T-helper 2 cell treated with Interferon-gamma antibody and Interleukin-4, amounts not matched to agents 5 μg/mL and 100 μg/mL, for 36 hours (primary cell): ENCODE measurements at places on chromosomes 2 and 18.

DNA sequence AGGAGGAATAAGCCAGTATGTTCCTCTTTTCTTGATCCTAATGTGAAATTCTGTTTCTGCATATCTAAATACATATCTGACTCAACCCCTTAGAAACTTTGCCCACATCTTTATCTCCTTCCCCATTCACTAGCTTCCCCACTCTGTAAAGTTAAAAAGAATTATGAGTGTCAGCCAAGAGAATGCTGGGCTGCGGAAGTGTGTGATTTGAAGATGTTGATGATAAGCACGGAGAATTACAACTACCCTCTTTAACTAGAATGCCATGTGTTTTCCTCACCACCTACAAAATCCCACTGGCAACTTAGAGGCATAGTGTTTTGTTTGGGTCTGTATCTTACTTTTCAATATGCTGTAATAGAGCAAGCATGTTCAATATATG lies 490.4 kb upstream of the FANCL start:
- no peak for DNase-seq

DNA sequence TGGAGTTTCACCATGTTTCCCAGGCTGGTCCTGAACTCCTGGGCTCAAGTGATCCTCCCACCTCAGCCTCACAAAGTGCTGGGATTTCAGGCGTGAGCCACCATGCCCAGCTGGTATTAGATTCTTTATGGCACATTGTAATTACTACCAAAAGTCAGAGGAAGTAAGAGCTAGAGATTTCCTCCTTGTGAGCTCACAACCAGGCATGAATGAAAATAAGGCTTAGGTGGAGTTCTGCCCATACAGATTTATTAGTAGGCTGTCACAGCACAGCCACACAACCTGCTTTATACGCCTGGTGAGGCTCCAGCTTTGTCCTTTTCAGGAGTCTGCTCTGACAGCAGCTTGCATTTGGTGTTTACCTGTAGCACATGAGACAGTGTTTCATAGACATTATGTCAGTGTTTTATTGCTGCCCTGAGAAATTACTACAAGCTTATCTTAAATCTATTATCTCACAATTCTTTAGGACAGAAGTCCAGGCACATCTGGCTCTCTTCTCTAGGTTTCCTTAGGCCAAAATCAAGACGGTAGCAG lies 156.6 kb downstream of the TANC1 start:
- DNase-seq, result no peak

- no peak for DNase-seq
Measured at GRCh38 chr2:36871068-36871707, 95.1 kb downstream of the STRN start.

DNA sequence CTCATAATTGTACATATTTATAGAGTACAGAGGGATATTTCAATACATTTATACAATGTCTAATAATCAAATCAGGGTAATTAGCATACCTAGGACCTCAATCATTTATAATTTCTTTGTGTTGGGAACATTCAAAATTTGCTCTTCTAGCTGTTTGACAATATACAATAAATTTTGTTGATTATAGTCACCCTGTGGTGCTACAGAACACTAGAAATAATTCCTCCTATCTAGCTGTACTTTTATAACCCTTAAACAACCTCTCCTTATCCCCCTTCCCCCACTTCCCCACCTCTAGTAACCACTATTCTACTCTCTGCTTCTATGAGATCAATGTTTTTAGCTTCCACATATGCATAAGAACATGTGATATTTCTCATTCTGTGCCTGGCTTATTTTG lies 328.4 kb upstream of the RBMS1 start:
- no peak for DNase-seq

DNA sequence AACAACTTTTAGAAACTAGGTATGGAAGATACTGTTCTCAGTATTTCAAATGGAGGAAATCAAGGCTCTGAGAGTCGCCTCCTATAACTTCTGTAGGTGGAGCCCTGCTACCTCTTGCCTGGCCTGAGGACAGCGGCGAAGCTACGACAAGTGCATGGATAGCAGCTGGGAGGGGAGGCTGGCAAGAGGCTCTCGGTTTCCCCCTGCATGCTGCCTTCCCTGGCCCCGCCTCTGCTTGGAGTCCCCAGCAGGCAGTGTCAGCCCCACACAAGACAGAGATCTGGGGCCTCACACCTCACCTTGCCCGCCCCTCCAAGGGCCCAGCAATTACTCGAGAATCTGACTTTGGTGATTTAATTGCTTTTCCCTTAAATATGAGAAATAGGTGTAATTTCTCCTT lies 107.6 kb upstream of the POU3F3 start:
- no peak for DNase-seq

DNA sequence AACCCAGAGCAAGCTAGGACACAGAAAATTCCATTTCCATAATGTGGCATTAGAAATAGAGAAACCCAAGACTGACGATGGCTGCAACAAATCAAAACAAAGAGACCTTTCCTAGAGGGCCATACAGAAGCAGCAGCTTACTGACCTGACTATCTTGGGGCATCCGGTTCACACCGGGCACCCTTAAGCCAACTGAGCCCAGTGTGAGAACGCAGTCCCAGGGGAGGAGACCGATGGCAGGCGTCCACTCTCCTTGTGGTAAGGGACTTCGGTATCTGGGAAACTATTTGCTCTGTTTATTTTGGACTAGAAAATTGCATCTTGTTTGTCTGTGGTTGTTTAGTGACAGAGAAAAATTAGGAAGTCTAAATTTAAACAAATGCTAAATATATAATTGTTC lies 244.8 kb upstream of the COPS8 start:
- DNase-seq, result no peak

DNA sequence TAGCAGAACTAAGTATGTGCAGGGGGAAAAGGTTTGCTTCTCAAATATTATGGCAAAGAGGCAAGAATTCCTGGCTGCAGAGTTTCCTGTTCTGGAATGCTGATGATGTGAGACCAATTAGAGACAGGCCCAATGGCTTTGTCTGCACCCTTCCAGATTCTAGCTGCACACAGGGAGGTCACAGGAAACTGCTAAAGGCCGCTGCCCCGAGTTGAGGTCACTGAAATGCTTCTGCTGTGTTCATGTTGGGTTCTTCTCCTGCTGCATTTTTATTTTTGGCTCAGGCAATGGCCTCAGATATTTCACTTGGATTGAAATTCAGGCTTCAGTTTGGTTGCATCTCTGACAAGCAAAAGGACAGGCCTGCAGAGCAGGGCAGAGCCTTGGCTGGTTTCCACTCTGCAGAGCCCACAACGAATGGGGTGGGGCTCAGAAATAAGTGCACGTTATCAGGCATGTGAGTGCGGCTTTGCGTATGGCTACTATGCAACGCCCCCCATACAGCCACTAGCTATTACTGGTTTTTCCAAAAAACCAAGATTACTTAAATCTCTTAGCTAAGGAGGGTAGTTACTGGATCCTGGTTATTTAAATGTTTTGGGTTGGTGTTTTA lies 66.9 kb upstream of the FZD5 start:
- no peak for DNase-seq

GRCh38 chr2:173524256-173524955 lies 169.7 kb downstream of the CDCA7 start:
- no peak for DNase-seq

DNA sequence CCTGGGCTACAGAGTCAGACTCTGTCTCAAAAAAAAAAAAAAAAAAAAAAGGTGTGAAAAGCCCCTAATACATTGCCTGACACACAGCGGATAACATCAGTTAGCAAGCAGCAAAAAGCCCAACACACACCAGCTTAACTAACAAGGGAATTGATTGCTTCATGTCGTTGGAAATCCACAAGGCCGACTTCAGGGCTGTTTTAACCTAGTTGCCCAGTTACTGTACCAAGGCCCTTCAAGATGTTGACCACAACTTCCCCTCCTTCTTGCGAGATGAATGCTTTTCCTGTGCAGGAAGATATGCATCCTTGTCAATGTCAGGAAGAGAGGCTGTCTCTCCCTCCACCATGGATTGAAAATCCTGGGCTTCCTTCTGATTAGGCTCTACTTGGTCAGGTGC lies 202.9 kb downstream of the MIB1 start:
- no peak for DNase-seq

- no peak for DNase-seq
Measured at GRCh38 chr18:47593744-47594472, 336.6 kb downstream of the SMAD2 start.

GRCh38 chr2:236693531-236693930 lies 123.9 kb downstream of the ACKR3 start:
- DNase-seq, result no peak

GRCh38 chr2:38875227-38875575 lies 533 bp downstream of the DHX57 start:
- no peak for DNase-seq

- DNase-seq, result no peak
Measured at GRCh38 chr2:98818164-98818563, 87.2 kb upstream of the MGAT4A start.

DNA sequence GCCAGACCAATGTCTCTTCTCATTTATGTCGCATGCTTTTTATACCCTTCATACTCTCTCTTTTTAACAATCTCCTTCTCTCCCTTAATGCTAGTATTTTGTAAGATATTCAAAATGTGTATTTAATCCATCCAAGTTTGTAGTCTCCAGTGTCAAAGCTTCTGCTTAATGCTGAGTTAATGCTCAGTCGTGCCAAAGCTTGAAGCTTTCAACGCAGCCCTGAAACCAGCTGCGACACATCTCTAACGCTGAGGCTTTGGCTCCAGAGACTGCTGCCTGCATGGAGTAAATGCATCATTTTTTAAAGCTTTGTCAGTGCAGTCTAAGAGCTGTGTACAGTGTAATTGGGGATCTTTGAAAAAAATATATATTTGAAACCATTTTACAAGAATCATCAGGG lies 2108.8 kb upstream of the PIK3C3 start:
- DNase-seq, result no peak
